AG10803 (cell line): ENCODE measurements at places on chromosomes 11 and 22.

- DNase-seq = no peak
These were observed 185.0 kb downstream of the ADAMTS15 start for GRCh38 chr11:130633466-130633865.

GRCh38 chr11:97966901-97967300 is 1053.8 kb upstream of the CNTN5 start:
- DNase-seq = no peak

DNA sequence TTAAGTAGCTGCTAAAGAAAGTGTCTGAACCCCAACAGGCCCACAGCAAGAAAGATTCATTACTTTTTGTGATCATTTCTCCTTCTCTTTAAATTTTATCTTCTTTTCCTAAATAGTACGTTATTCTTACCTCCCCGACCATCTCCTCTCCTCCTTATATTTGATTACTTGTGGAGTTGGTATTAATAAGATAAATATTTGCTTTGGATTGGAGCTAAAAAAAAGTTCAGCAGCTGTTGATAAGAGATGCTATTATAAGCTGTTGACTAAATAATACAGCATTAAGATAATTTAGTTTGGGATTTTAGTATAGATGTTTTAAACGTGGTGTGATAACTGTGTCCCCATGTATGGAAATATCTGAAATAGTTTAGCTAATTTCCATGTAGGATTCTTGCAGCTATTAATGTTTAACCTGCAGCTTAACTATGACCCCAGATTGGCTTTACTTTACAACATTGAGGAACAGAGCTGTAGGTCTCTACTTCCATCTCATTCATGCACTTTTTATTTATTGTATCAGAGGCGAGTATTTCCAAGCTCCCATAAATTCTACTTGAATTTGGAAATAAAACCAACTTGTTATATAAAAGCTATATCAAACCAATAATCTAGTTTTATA is 37.8 kb downstream of the ZNF143 start:
- no peak for DNase-seq

DNA sequence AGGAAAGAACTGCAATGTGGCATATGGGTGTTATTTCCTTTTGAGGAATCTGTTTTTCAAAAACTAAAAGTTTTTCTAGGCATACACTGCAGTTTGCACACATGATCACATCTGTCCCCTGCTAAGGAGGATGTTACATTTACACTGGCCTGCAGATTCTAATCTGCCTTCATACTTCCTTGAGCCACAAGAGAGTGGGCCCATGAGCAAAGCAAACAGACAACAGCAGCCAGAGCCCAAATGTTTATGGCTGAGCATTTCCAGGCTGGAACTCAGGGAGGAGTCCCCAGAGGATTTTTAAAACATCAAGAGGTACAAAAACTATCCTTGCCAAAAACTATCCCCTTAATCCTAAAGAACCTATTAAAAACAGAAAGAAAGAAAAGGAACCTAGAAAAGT is 117.2 kb upstream of the MTNR1B start:
- no peak for DNase-seq

DNA sequence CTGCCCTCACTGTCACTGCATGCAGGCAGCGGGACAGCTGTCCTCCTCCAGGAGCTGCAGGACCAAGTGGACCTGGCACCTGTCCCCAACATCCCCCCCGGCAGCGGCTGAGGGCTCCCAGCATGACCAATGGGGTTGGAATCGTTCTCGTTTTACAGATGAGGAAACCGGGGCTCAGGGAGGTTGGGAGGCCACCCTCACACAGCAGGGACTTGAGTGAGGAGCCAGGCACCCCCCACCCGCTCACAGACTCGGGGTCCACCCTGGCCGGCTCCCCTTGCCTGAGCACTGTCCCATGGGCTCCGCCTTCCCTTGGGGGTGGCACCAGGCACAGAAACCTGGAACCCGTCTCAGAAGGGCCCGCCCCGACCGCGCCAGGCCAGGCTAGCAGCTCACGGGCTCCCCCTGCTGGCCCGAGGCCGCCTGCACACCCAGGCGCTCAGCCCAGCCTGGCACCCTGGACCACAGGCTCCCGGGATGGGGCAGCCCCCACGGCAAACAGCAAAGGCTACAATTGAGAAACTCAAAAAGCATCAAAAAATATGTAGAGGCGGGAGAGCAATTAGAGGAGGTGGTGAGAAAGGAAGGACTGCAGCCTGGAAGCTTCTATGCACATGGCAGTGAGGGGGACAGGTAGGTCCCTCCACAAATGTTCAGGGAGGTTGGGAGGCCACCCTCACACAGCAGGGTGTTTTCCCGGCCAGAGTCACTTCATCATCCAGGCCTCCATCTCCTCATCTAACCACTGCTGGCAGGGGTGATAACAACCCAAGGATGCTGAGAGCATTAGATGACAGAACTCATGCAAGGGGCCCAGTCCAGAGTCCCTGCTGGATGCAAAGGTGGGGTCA is 12.8 kb downstream of the MACROD1 start:
- peak; percentile 25 for DNase-seq

GRCh38 chr11:118744046-118744445 is 46.9 kb downstream of the DDX6 start:
- DNase-seq = peak; percentile 84

DNA sequence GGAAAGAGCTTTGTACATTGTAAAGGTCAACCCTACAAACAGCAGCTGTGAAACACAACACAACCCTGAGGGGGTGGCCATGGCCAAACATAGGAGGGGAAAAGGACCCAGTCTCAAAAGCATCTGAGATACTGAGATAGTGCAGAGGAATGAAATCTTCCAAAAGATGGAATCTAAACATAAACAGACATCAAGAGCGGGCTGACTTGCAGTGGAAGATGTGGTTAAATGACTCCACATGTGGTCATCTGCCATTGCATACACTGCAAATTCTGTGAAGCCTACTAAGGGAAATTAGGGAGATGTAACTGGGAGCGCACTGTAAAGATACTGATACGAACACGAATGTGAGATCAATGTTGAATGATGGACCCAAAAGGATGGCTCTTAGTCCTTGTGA is 22.0 kb downstream of the BDNF start:
- DNase-seq = no peak

GRCh38 chr11:17473071-17473744 is 3.4 kb downstream of the ABCC8 start:
- no peak for DNase-seq

DNA sequence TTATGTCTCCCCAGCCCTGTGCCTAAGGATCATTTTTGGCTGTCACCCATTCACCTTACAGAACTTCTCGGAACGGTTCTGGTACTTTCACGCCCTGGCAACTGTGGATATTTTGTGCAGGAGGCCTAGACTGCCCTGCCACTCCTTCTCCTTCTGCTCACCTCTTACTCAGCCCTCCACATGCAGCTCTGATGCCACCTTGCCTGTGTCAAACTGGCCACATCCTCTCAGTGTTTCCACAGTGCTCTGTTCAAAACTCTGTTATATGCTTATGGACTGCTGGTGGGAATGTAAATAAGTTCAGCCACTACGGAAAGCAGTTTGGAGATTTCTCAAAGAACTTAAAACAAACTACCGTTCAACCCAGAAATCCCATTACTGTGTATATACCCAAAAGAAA is 100.8 kb upstream of the MTMR2 start:
- DNase-seq = no peak

DNA sequence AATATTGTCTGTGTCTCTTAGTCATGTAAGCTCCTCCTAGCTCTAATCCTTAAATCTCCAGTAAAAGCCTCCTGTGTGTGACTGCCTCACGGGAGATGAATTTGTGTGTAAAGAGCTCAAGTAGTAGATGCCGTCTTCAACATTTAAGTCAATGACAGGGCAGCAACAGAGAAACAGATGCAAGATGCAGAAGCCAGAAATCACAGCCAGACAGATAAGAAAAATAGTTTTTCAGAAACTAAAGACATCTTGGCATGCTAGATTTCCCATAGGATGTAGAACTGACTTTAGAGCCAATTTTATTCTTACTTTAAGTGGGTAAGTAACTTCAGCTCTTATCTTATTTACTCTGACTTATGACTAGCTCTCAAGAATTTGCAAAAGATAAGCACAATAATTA is 652.8 kb downstream of the KCNA4 start:
- no peak for DNase-seq

GRCh38 chr11:15742626-15743519 is 613.5 kb downstream of the SOX6 start:
- DNase-seq = no peak

DNA sequence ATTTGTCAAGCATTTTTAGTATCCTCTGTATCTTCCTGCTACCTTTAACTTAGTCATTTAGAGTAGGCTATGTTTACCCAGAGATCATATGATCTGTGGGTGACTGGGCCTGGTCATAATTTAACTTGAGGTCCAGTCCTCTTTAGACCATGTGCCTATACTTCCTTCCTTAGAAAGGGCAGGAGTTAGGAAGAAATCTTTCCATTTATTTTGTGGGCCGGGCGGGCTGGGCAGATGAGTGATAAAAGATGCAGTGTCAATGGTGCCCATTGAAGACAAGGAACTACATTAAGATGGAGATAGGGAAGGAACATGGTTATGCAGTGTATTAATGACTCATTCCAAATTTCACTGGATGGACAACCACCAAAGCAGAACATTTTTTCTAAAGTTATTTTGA is 30.9 kb upstream of the PDE3B start:
- DNase-seq = no peak

- DNase-seq = no peak
These were observed 18.1 kb downstream of the NPAT start for GRCh38 chr11:108204376-108204775.

GRCh38 chr22:42263944-42264343 is 6.5 kb downstream of the TCF20 start:
- DNase-seq = no peak

DNA sequence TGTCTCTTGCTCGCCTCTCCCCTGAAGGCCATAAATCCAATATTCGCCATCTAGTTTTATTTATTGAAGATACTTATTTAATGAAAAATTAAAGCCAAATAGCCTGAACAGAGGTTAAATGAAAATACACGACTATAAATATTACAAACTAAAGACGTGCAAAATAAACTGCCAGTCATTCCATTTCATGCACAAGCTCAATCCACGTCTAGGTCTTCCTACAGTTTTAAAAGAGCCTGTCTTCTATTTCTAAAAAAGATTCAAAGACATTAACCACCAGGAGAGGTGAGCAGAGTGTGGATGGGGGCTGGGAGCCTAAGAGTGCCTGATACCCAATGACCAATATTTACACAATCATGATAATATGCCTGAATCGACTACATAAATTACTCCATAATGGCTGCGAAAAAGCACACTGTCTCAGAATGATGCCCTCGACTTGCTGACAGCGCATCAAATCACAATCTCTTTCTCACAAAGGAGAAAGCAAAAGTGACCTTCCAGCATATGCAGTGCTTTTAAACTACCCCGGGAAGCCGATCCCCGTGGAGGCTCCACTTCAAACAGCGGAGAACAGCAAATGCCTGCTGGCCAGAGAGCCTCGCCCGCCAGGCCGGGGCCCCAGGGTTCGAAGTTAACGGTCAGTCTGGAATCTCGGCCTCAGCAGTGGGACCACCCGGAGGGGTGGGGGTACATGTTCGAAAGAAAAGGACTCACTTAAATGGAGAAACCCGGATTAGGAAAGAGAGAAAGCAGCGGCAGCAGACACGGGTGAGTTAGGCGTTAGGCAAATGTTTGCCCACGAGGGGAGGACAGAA is 1.7 kb downstream of the FCHSD2 start:
- peak; percentile 29 for DNase-seq

- DNase-seq = no peak
These were observed 6.9 kb downstream of the TNNT3 start for GRCh38 chr11:1926156-1927025.

DNA sequence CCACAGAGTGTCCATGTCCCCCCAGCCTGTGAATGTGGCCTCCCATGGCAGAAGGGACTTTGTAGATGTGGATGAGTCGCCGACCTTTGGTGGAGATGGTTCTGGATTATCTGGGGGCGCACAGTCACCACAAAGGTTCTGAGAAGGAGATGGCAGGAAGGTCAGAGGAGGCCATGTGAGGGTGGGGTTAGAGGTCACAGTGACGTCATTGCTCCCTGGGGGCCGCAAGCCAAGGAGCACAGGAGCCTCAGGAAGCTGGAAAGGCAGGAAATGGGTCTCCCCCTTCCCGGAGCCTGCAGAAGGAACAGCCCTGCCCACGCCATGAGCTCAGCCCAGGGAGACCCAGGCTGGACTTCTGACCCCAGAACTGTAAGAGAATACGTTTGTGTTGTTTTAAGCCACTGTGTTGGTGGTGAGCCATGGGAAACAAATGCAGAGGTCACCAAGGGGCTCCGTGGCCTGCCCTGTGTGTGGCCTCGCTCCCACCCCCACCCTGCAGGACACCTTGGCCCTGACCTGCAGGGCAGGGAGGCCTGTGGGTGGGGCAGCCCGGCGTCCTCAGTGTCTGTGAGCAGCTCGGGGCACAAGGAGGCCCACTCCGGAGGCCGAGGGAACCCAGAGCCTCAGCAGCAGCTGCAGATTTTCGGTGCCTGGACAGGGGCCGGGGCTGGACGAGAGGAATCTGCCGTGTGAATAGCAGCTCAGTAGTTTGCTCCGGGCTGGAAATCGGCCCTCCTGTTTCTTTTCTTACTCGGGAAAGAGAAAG is 32.1 kb downstream of the GRAMD4 start:
- DNase-seq = no peak

- DNase-seq = no peak
These were observed 58.1 kb downstream of the SNX19 start for GRCh38 chr11:130858215-130858614.

GRCh38 chr22:30027791-30028190 is 52.5 kb upstream of the HORMAD2 start:
- DNase-seq = no peak

DNA sequence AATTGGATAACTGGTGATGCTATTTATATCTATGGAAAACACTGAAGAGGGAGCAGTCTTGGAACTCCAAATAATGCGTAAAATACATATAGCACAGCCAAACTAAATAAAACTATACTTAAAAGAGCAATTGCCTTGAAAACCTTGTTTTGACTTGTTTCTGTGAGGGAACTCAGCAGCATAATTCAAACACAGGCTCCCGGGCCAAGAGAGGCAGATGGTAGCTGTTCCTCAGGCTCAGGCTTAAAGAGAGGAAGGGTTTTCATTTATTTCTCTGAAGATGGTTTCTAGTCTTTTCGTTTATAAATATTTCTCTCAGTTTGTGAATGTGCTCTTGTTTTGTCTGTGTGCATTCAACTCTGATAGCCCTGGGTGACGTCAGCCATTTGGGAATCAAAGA is 82.4 kb downstream of the FANCF start:
- DNase-seq = no peak

DNA sequence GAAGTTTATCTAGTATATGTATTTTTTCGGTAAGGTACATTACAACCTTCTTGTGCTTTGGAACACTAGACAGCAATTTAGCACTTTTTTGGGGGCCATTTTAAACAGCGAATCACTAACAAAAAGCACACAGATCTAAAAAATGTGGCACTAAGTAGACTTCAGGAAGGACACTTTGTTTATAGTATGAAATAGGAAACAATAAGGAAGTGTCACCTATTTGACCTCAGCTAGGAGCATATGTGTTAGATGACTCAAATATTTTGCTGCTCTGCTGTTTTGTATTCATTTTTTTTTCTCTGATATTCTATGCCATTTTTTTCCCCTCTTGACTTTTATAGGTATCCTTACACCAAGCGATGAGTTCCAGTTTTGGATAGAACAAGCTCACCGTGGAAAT is 5.6 kb downstream of the DYNC2H1 start:
- no peak for DNase-seq

GRCh38 chr11:21641869-21642268 is 551.0 kb upstream of the ANO5 start:
- no peak for DNase-seq
